ENCODE measurements at places on chromosomes 6 and 20.

GRCh38 chr6:135877666-135878065, 26.2 kb downstream of the PDE7B start:
- no peak overlapping the region for H3K4me3 ChIP-seq
- no peak for DNase-seq
- H3K27me3 ChIP-seq: no peaks in the 10 kb centered on the region
- H3K27ac ChIP-seq: no peak overlapping the region

DNA sequence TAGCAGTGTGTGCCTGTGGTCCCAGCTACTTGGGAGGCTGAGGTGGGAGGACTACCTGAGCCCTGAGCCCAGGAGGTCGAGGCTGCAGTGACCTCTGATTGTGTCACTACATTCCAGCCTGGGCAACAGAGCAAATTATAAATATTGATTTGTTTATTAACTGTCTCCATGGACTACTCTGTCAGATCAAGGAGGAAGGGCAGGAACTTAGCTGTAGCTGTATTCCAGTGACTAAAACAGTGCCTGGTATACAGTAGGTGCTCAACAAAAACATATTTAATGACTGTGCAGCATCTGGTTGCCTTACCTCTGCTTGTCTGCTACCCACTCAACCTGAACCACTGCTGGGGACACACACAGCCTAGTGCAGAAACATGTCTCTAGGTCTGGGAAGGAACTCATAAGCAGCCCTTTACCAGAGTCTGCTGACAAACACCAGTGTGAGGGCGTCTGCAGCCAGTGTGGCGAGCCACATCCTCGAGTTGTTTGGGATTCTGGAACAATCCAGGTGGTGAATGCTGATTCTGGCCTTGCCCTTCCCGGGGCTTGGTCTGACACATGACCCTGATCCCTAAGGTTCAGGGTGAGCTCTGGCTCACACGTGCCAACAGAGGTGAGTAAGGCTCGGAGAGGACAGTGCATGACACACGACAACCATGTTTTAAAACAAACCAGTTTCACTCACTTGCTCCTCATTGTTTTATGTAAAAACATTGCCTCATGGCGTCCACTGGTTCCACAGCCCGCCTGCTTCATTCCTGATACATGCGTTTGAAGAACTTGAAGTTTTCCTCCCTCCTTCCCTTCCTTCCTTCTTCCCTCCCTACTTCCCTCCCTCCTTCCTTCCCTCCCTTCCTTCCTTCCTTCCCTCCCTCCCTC, 117.9 kb upstream of the ZNF217 start:
- no peaks in the 10 kb centered on the region for H3K36me3 ChIP-seq
- no peaks in the 10 kb centered on the region for H3K27me3 ChIP-seq
- H3K4me3 ChIP-seq: no peak overlapping the region
- no peak overlapping the region for H3K27ac ChIP-seq

- H3K4me1 ChIP-seq: peaks cover 22% of the 10 kb centered on the region
- H3K36me3 ChIP-seq: no peaks in the 10 kb centered on the region
- H3K4me3 ChIP-seq: no peak overlapping the region
- no peaks in the 10 kb centered on the region for H3K27me3 ChIP-seq
- peak overlapping the region; percentile 95 for H3K27ac ChIP-seq
- DNase-seq: peak; percentile 72
Observed at GRCh38 chr6:3825851-3826581, 23.2 kb upstream of the FAM50B start.

- no peaks in the 10 kb centered on the region for H3K4me1 ChIP-seq
- no peaks in the 10 kb centered on the region for H3K36me3 ChIP-seq
- no peak overlapping the region for H3K27ac ChIP-seq
- H3K4me3 ChIP-seq: no peak overlapping the region
Observed at GRCh38 chr6:44642349-44642748, 254.8 kb downstream of the CDC5L start.

DNA sequence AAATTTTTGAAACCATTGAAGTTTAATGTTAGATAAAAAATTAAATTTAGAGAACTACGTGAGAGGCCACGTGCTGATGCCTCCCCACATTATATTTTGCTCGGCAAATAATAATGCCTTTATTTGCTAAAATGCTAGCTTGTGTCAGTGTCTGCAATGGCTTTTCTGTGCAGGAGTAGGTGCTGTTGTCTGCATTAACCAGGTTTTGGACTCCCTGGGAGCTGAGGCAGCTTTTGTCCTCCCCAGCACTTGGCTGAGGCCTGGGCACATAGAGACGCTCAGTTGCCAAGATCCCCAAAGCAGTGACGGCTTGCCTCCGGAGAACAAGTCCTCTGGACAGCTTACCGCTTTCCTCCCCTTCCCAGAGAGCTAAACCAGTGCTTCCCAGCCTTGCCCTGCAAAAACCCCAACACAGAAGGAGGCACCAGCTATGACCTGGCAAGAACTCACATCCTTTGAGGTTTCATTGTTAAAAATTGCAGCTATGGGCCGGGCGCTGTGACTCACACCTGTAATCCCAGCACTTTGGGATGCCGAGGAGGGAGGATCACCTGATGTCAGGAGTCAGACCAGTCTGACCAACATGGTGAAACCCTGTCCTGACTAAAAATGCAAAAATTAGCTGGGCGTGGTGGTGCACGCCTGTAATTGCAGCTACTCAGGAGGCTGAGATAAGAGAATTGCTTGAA, 59.9 kb downstream of the KAT14 start:
- H3K27me3 ChIP-seq: no peaks in the 10 kb centered on the region
- no peak overlapping the region for H3K4me3 ChIP-seq
- H3K27ac ChIP-seq: no peak overlapping the region
- no peaks in the 10 kb centered on the region for H3K4me1 ChIP-seq
- H3K36me3 ChIP-seq: no peaks in the 10 kb centered on the region

DNA sequence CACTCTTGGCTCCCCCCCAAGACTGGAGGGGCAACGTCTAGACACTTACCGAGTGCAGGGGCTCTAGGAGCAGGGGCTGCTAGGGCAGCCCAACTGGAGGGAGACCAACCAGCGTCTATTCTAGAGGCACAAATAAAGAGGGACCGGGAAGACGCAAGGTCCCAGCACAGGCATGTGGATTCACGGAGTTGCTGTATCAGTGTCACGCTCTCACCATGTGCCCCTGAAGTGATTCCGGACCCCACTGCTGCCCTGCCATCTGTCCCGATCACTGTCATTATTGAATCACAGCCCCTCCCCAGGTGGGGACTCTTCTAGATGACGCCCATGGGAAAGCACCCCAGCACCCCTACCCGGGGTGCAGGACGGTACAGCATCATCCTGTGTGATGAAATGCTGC, 54.2 kb downstream of the RAMACL start:
- H3K4me1 ChIP-seq: no peaks in the 10 kb centered on the region
- H3K36me3 ChIP-seq: peaks cover 76% of the 10 kb centered on the region
- H3K27me3 ChIP-seq: no peaks in the 10 kb centered on the region
- DNase-seq: no peak
- H3K4me3 ChIP-seq: no peak overlapping the region

DNA sequence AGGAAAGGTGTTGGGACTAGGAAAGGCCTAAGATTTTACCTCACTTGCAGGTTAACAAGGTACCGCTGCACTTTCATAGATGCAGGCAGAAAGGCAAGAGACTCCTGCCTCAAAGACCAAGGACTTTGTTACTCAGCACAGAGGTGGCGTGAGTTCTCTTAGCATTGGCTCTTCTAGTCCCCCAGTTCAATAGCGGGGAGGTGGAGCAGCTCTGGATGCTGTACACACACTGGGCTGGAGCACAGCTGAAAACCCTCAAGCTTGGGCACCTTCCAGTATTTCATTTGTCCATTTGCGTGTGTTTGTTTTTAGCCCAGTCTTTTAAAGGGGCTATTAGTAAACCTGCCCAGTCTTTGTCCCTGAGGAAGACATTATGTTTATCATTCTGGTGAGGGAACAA, 345.2 kb downstream of the FARS2 start:
- no peak for DNase-seq
- H3K4me1 ChIP-seq: no peaks in the 10 kb centered on the region
- H3K27ac ChIP-seq: no peak overlapping the region

DNA sequence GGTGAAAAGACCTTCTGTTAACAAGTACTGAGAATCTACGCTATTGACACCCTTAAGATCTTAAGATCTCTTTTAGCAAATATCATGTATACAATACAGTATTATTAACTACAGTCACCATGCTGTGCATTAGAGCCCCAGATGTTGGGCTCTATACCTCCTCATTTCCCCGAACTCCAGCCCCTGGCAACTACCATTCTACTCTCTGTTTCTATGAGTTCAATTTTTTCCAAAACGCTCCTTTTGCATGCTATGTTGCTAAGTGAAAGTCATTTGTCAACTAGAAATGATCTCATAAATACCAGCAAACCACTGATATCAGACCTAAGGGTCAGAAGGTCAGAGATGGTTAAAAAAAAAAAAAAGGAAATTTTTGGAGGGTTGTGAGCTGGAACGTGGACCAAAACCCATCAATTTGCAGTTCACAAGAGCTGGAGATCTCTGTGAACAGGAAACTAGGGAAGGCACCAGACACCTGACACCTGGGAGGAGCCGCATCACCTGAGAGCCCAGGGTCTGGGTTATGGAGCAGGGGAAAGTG, 122.0 kb upstream of the KCNK16 start:
- H3K4me1 ChIP-seq: no peaks in the 10 kb centered on the region
- H3K4me3 ChIP-seq: no peak overlapping the region
- H3K27me3 ChIP-seq: no peaks in the 10 kb centered on the region
- no peaks in the 10 kb centered on the region for H3K36me3 ChIP-seq

DNA sequence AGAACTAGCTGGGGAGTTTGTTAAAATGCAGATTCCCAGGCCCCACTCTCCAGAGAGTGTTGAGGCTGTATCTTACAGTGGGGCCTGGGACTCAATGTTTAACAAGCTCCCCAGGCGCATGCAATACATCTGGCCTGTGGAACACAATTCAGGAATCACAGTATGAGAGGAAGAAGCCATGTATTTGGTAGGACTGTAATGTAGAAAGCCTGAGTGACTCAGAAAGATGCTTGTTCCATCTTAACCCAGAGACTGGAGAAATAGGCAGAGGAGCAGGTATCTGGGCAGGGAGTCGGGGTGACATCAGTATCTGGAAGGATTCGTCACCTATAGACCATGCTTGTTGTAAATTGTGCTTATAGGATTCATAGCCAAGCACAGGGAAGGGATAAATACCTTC, 90.5 kb downstream of the UNC5CL start:
- no peak overlapping the region for H3K4me3 ChIP-seq
- H3K27ac ChIP-seq: peak overlapping the region; percentile 70
- peaks cover 33% of the 10 kb centered on the region for H3K4me1 ChIP-seq
- no peaks in the 10 kb centered on the region for H3K36me3 ChIP-seq
- no peaks in the 10 kb centered on the region for H3K27me3 ChIP-seq
- DNase-seq: no peak

DNA sequence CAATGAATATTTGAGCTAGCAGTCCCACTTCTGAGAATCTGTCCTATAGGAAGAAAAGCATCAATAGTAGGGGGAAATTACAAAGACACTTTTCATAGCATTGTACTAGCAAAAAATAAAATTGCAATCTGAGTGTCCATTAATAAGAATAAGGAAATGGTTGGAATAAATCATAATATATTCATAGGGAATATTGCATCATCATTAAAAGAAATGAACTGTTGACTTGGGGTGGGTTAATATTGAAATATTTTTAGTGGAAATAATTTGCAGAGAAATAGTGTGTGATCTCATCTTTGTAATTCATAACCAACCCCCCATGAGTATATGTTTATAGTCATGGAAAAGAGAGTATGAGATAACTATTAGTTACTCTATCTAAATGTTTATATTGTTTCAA, 12.4 kb downstream of the NFYA start:
- H3K27ac ChIP-seq: no peak overlapping the region
- H3K4me1 ChIP-seq: no peaks in the 10 kb centered on the region
- H3K27me3 ChIP-seq: no peaks in the 10 kb centered on the region
- peaks cover 83% of the 10 kb centered on the region for H3K36me3 ChIP-seq
- H3K4me3 ChIP-seq: no peak overlapping the region

DNA sequence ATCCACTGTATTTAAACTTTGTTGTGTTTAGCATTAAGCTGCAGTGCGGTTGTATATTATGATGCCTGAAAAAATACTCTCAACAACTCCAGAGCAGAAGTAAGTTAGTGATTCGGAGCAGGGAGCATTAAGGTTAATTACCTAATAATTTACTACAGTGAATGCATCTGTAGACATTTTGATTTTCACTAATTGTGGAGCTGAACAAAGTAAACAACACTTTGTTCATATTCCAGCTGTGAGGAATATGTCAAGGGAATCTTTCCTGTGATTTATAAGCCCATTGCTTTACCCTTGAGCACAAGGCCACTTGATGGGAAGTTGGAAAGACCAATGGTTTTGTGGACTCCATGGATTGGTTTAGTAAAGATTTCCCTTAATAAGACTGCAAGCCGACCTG, 77.1 kb downstream of the CBLN4 start:
- H3K27me3 ChIP-seq: no peaks in the 10 kb centered on the region
- H3K36me3 ChIP-seq: no peaks in the 10 kb centered on the region
- DNase-seq: no peak
- no peak overlapping the region for H3K27ac ChIP-seq
- H3K4me3 ChIP-seq: no peak overlapping the region

DNA sequence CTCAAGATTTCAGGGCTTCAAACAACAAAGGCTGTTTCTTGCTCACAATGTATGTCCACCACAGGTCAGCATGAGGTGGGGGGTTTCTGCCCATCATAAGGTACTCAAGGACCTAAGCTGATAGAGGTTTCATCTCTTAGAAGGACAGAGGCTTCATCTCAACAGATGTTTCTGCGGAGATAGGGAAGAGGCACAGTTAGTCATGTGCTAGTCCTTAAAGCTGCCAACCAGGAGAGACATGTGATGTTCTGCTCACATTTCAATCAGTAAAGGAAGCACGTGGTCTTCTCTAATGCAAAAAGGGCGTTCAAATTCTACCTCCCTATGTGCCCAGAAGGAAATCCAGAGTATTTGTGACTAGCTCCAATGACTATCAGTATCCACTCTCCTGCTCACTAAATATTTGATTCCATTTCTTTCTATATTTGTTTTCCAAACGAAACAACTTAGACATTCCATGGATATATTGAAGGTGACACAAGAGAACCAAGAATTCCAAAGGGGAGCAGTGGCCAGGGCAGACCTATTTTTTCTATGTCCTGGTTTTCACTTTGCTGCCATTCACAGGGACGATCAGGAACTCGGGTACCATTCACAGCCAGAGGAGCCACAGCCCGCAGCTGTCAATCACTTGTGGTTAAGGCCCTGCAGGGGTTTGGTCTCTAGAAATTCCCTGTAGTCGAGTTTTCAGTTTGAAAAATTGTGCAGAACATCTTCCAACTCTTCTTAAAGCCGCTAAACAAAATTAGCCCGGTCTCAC, 173.2 kb upstream of the FOXA2 start:
- H3K4me3 ChIP-seq: no peak overlapping the region
- H3K27me3 ChIP-seq: peaks cover 12% of the 10 kb centered on the region
- no peak overlapping the region for H3K27ac ChIP-seq
- H3K36me3 ChIP-seq: no peaks in the 10 kb centered on the region
- H3K4me1 ChIP-seq: no peaks in the 10 kb centered on the region
- no peak for DNase-seq

GRCh38 chr6:37867756-37868446, 48.4 kb downstream of the ZFAND3 start:
- peaks cover 10% of the 10 kb centered on the region for H3K4me1 ChIP-seq
- no peak for DNase-seq
- H3K36me3 ChIP-seq: peaks cover 13% of the 10 kb centered on the region
- H3K27ac ChIP-seq: no peak overlapping the region

GRCh38 chr6:27766405-27766804, 145.8 kb downstream of the OR2B2 start:
- no peak overlapping the region for H3K4me3 ChIP-seq
- no peak for DNase-seq
- no peak overlapping the region for H3K27ac ChIP-seq
- H3K4me1 ChIP-seq: no peaks in the 10 kb centered on the region
